ENCODE measurements at places on chromosomes 7 and 10. TPM values are rescaled to one million over a fixed set of nuclear protein-coding genes. Genes with fewer than 3 reads are reported as not detected.

GRCh38 chr7:31805209-31805818 is 118.3 kb downstream of the PPP1R17 start:
- DNase-seq = no peak

The MYO1G gene
- total RNA-seq = 0.29 TPM

DNA sequence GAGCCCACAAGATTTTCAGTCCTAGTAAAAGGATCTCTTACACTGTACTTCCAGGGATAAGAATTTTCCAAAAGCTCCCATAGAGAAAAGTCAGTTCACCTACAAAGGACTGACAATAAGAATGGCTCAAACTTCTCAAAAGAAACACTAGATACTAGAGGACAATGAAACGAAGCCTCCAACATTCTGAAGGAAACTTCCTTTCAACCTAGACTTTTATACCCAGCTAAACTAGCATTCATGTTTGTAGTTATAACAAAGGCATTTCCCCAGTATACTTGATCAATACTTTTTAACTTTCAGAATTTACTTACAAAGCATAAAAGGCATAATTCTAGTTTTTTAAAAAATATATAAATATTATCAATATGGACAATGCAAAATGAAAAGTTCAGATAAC is 41.0 kb upstream of the DNAAF5 start:
- DNase-seq = no peak

- DNase-seq = no peak
Observed at GRCh38 chr7:30474485-30474884, 4.1 kb downstream of the NOD1 start.

GRCh38 chr7:916291-916941 is 38.1 kb downstream of the ADAP1 start:
- DNase-seq = no peak

DNA sequence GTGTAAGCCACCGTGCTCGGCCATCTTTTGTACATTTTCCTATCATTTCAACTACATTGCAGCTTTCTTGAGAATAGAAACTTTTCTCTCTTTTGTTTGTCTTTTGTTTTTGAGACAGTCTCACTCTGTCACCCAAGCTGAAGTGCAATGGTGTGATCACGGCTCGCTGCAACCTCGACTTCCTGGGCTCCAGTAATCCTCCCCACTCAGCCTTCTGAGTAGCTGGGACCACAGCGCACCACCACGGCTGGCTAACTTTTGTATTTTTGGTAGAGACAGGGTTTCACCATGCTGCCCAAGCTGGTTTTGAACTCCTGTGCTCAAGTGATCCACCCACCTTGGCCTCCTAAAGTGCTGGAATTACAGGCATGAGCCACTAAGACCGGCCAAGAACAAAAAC is 31.3 kb upstream of the DAGLB start:
- DNase-seq = no peak

The HECW1 gene
- total RNA-seq = 2.9 TPM

GRCh38 chr10:13331646-13332045 is 16.4 kb downstream of the SEPHS1 start:
- no peak for DNase-seq
